HT-29 (cell line): ENCODE measurements at places on chromosomes 16 and 17.

DNA sequence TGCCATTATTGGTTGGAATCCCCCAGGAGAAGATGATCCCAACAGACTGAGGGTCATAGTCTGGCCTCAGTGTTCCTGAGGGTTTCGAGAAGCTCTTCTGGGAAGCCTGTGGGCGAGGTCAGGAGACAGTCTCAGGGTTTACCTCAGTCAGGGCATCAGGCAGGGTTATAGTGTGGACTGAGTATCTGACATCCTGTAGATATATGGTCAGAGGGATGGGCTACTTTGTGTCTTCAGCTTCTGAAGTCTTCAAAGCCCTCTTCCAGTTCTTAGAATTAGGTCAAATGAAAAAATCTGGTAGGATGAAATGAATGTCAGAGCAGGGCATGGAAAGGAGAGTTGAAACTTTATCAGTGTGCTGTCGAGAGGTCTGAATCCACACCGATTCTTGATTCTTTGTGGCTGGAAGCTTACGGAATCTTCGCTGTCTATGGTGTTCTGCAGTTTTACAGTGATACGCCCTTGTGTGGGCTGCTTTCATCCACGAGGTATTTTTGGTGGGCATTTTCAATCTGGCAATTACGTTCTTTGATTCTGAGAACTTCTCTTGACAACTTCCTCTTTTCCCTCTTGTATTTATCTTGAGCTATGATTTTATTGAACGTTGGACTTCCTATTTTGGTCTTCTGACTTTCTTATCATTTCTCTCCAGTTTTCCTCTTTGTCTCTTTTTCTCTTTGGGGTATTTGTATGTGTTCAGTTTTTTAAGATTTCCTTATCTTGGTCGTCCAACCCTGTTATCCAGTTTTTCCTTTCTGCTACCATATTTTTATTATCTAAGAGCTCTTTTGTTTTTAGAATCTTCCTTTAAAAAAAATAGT is 30.4 kb downstream of the BPTF start:
- DNase-seq: no peak

GRCh38 chr17:79326814-79327213 is 252.2 kb downstream of the ENGASE start:
- DNase-seq: no peak

DNA sequence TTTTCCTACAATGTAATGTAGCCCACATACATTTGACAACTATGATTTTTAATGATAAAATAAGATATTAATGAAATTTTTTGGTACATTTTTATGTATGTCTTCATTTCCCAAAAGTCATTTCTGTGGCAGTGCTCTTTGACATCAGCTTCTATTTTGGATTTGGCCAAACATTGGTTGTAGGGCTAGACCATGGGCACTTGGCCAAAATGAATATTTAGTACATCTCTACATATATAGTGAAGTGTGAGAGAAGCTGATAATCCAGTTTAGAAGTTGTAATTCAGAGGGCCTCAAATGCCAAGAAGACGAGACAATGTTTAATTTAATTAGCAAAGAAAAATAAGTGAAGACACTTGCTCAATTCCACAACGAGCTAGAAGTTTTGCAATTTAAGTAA is 724.9 kb upstream of the SOX9 start:
- DNase-seq: no peak

DNA sequence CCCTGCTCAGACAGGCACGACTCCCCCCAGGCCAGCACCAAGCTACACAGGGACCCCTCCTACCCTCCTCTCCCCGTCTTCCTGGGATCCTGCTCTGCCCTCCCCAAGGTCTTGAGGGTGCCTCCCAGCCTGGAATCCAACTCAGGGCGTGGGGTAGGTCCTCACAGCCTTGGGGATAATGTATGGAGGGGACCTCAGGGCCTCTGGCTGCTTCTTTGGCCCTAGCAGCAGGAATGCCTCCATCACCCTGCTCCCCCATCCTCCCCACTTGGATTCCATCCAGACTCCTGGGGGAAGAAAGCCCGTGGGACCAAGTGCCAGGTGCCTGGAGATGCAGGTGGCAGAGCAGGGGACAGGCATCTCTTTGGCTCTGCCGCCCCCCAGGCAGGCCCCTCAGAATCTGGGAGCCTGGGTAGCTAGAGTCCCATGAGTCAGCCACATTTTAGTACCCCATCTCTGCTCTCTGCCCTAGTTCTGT is 10.7 kb upstream of the STAC2 start:
- DNase-seq: peak; percentile 16

GRCh38 chr16:83847371-83848225 is 39.8 kb downstream of the HSBP1 start:
- DNase-seq: no peak

GRCh38 chr16:53434377-53435065 is at the start of gene RBL2:
Gene RBL2 (plus strand): TSS chr16:53434471. CDS start chr16:53434557, 86 bp downstream.
- peak; percentile 76 for DNase-seq

GRCh38 chr17:8873801-8874715 is 6.6 kb upstream of the PIK3R6 start:
- DNase-seq: no peak

DNA sequence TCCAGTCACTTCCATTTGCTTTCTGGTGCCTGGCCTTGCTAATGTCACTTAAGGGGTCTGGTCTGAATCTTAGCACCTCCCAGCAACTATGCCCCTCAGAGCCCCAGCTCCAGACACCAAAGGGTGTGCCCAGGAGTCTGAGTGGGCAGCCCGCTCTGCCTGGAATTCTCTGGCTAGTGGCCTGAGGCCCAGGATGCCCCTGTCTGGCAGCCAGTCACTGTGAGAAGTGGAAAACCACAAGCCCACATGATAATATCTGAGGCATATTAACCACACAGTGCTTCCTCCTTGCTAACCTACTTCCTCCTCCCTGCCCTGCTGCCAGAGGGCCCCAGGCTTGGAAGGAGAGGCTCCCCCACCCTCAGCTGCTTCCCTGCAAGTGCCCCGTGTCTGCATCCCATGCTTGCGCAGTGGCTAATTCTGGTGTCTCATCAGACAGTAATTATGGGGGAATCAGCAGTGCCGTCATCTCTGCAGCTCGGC is 14.0 kb downstream of the SRCIN1 start:
- DNase-seq: peak; percentile 39

DNA sequence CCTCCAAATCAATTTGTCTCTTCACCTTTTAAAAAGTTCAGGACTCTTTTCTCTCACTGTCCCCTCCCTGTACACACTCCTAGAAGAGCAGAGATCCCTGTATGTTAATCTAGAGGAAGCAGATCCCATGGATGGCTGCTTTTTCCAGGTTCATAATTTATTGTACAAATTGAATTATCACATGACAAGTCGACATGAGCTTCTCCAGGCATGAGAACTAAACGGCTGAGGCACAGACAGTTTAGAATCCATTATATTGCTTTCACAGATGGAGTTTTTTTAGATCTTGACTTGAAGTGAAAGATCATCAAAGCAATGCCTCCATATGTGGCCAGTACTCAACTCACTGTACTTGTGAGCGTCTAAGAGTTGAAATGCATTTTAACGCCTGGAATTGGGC is 47.9 kb downstream of the RGS9 start:
- DNase-seq: no peak

- DNase-seq: no peak
These were observed 1.3 kb downstream of the CIITA start for GRCh38 chr16:10878328-10878643.

DNA sequence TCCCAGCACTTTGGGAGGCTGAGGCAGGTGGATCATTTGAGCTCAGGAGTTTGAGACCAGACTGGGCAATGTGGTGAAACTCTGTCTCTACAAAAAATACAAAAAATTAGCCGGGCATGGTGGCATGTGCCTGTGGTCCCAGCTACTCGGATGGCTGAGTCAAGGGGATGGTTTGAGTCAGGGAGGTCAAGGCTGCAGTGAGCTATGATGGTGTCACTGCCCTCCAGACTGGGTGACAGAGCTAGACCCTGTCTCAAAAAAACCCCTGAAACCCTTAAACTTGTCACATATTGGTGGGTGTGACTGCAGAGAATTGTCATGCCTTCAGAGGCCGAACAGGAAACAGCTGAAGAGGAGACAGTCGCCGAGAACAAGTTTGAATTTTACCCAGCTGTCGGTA is 13.4 kb downstream of the RPTOR start:
- no peak for DNase-seq

GRCh38 chr17:43853546-43853945 is 6.6 kb downstream of the CD300LG start:
- no peak for DNase-seq

GRCh38 chr16:85611444-85612190 is 1.5 kb upstream of the GSE1 start:
- DNase-seq: peak; percentile 80

GRCh38 chr16:56613706-56614105 is 5.3 kb downstream of the MT2A start:
- DNase-seq: no peak

GRCh38 chr17:38742411-38743308 is 5.5 kb downstream of the PCGF2 start:
- DNase-seq: peak; percentile 98

- no peak for DNase-seq
These were observed 69.4 kb downstream of the CCDC182 start for GRCh38 chr17:57675427-57676387.

DNA sequence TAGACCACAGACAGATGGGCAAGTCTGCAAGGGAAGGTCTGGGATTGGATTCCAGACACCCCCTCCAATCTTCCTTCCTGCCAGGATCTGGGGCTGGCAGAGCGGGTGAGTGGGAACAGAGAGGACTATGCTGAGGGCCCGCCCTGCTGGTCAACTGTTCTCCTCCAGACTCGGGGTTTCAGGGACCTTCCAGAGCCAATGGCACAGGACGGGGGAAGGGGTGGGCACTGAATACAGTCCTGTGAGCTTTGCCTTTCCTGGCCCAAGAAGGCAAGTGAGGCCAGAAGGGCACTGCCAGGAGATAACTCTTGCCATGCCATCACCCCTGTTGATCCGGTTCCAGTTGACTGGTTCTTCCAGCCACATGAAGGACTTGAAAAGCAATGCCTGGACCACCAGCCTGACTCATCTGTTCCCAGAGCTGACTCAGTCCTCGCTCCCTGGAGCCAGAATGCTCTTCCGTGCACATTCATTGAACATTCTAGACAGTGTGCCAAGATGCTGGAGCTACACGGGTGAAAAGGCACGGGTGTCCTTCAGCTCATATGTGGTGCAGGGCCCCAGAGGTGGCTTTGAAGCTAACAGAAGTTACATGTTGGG is 533 bp upstream of the MEFV start:
- no peak for DNase-seq

GRCh38 chr17:29828676-29829284 is 101.2 kb downstream of the SSH2 start:
- no peak for DNase-seq

GRCh38 chr16:88458039-88458772 is 5.1 kb downstream of the ZFPM1 start:
- no peak for DNase-seq

GRCh38 chr17:28698253-28698941 is 13.3 kb downstream of the PROCA1 start:
- DNase-seq: peak; percentile 95

DNA sequence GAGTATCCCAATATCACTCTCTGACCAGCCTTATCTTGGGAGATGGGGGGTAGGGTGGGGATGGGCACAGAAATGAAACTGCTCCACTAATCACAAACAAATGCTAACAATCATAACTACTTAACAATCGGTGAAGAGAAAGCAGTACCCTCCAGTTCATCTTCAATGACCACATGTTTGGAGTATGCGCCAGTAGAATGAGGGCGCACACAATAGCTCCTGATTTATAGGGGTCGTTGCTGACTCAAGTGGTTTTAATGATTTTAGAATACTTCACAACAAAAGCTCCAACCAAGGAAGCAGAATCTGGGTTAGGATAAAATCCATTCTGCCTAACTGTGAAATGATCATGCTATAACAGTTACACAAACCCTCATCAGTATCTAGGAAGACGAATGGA is 184.4 kb downstream of the AATF start:
- no peak for DNase-seq

DNA sequence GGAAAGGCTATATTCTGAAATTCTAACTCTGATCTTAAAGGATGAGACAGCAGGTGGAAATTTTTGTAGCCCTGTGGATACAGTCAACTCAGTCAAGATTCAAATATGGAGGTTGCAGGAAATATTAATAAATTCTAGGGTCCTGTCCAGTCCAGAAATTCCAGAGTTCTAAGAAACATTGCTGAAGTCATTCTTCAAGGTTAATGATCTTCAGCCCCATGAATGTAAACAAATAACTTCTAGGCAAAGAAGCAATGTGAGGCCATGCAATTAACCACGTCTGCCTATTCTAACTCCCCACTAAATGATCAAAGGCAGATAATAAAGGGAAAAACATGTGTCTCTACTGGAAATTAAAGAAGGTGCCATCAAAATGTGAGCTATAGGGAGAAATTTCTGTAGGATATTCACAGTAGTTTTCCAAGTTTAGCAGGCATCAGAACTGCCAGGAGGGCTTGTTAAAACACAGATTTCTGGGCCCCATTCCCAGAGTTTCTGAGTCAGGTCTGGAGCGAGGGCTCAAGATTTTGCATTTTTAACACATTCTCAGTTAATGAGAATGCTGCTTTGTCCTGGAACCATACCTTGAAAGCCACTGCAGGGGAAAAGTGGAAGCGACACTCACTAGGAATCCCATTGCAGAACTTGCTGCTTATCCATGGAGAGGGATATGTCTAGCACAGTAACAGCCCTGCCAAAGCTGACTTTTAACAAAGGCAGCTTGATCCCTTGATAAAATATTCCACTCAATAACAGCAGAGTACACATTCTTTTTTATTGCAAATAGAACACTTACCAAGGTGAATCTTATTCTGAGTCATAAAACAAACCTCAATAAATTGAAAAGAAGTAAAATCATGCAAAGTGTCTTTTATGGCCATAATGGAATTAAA is 61.8 kb downstream of the DNAH3 start:
- no peak for DNase-seq

DNA sequence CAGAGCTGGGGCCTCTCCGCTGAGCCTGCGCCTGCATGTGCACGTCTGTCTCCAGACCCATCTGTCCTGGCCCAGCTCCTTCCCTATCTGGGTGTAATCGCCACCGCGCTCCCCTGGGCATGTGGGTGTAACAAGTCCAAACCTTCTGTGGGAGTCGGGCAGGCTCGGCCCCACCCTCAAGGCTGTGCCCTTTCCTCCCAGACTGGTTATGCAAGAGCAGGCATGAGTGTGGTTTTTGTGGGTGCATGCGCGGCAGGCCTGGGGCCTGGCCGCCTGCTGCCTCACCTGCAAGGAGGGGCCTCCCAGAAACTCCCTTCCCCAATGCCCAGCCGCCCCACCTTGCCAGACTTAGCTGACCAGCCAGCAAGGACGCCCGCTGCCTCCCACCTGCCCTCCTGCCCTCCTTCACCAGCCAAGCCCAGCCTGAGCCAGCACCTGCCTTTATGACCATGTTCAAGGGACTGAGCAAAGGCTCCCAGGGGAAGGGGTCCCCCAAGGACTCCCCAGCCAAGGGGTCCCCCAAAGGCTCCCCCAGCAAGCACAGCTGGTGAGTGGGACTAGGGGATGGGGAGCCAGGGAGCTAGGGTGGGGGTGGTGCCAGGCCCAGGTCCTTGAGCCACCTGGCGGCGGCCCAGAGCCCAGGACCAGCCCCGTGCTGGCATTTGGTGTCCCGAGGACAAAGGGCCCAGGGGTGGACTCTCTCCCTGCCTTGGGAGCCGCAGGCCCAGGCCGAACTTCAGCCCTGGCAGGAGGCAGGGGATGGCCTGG is at the start of gene EVPLL:
Gene EVPLL, plus strand, starts transcription at position 342 of the 768 bp plus-strand sequence. CDS start 3,160 bp downstream, outside the sequence.
- peak; percentile 65 for DNase-seq
